Thymus (tissue), 14 donors: ENCODE measurements at places on chromosomes 7 and 10. TPM values are rescaled to one million over a fixed set of nuclear protein-coding genes. Genes with fewer than 3 reads are reported as not detected.

Gene HOXA9
- polyA plus RNA-seq = 4.9 TPM

GRCh38 chr7:93150200-93150835 is 2.1 kb upstream of the SAMD9L start:
- no peak for DNase-seq

DNA sequence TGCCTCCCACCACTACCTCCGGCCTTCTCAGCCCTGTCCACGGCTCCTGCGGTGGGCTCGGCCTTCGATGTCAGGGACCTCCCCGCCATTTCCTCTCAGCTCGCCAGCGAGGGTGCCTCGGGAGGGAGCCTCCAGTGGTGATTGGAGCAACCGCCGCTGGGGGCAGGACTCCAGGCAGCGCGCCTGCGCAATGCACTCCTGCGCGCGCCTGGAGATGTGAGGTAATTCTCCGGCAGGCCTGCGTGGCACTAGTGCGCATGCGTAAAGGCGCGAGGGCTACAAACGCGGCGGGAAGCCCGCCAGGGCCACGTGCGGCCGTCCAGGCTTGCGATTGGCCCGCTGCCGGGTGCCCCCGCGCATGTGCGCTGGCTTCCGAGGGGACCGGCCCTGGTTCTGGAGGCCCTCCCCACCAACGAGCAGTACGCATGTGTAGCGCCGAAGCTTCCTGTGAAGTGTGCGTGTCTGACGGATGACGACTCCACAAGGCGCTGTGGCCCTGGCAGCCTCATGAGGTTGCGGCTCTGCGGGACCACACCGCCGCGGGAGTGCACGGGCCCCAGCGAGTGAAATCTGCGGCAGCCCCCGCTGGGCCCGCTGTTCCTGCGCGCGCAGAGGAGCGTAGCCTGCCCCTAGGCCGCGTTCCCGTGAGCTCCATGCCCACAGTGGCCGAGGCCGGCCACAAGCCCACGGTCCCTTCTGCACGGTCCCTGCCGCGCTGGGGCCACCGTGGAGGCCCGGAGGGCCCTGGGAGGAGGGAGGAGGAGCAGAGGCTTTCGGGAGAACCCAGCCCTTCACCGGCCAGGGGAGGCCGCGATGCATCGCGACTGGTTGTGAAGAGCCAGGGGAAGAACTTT is at the start of gene SYCE1:
TSS of gene SYCE1 (minus strand) at position 143 of the 854 bp plus-strand sequence. CDS start at position 89, 54 bp downstream.
- no peak for DNase-seq

DNA sequence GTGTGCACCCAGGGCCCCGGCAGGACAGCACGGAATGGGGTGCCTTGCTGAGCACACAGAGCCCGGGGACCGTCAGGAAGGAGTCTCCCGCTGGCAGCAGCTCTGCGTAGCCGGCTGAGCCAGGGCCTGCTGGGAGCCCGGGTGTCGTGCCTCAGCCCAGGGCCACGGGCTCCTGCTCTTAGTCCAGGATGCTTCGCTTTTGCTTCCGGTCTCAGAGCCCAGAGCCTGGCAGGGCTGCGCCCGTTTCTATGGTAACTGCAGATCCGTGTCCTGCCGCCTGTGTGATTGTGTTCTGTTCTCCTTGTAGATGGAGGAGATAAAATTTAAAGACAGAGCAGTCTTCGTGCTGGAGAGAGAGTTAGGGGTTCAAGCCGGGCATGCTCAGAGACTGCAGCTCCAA is 53.7 kb upstream of the DPYSL4 start:
- DNase-seq = no peak

DNA sequence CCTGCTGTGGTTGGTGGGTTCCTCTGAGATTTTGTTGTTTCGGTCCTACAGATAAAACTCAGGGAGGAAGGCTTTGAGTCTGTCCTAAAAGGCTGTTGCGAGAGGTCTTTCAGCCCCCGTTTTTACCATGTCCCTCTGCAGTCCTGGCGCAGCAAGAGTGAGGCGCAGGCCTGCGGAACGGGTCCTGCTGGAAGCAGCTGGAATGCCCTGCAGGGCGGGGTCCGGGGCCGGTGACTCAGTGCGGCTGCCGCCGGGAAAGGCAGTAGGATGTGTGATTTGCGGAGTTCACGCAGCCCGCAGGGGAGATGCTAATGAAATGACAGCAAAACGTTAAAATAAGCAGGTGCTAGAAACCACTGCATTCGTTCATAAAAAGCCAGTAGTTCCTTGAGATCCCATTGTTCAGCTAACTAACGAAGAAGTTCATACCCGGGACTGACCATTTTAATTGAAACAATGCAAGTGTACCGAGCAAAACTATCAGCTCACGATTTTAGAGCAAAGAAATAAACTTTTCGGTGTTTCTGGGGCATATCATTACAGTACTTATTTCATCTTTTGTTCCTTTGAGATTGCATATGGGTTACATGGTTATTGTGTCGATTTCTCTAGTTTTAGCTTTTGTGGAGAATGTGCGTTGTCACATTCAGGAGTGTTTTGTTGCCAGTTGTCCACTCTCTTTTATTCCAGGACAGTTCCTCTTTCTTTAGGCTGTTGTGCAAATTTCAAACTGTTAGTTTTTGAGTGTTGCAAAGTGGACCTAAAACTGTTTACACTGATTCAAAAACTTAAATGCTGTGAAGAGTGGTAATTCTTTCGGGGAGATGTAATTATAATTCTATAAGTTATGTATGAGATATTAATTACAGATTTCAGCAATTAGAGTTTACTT is 783 bp downstream of the ANLN start:
- DNase-seq = peak; percentile 43

DNA sequence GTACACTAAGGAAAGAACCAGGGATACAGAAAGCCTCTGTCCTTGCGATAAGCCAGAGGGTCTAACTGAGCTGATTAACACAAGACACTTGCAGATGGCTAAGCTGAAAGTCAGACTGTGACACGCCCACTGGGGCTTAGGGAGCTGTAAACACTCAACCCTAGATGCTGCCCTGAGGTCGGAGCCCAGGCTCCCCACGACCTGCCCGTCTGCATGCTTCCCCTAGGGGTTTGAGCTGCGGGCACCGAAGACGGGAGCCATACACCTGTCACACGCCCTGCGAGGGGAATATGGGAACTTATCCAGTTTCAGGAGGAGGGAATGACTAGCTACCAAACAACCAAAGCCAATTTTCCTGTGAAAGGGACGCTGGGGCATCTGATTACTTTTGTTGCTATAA is 96.0 kb downstream of the HTR5A start:
- DNase-seq = no peak

Gene CHN2
- polyA plus RNA-seq = 6.5 TPM

Gene NME8
- 2.8 TPM for polyA plus RNA-seq

Gene CNPY1
- 0.05 TPM for polyA plus RNA-seq

GRCh38 chr7:149620961-149621360 is 123.4 kb upstream of the ZNF746 start:
- no peak for DNase-seq

DNA sequence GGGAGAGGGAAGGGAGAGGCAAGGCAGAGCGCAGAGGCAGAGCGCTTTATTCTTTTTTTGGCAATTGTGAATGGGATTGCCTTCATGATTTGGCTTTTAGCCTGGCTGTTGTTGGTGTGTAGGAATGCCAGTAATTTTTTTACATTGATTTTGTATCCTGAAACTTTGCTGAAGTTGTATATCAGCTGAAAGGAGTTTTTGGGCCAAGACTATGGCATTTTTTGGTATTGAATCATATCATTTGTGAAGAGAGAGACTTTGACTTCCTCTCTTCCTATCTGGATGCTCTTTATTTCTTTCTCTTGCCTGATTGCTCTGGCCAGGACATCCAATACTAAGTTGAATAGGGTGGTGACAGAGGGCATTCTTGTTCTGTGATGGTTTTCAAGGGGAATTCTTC is 291.3 kb downstream of the REEP3 start:
- no peak for DNase-seq

Gene SEMA4G
- polyA plus RNA-seq = 1.2 TPM

Gene GDF2
- 0.02 TPM for polyA plus RNA-seq

Gene HHEX
- 13.5 TPM for polyA plus RNA-seq

DNA sequence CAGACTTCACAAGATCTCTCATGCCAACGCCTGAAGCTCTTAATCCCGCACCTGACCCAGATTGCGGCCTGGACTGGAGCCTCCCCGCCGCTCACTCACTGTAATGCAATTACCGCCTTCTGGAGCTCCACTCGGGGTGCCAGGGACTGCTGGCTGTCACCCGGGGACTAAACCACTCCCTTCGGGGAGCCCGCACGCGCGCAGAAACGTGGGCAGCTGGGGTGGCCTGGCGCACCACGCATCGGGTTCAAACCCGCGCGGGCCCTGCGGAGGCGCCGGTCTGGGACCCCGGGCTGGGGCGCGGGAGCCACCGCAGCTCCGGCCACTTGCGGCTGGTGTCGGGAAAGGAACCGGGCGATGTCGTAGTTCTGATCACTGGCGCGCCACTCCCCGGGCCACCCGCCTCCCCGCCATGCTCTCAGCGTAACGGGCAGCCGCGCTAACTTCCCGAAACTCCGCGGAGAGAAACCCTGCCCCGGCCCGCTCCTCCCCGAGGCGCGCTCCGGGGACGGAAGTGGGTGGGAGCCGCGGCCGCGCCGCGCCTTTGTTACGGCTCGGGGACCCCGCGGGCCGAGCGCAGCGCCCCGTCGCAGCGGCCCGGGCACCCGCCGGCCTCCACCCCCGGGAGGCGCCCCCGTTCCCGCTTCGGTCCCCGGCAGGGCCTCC is 100.3 kb upstream of the SVIL start:
- DNase-seq = peak; percentile 42
